Colonic mucosa (tissue), 4 donors: ENCODE measurements at places on chromosomes 1 and 21. TPM values are rescaled to one million over a fixed set of nuclear protein-coding genes. Genes with fewer than 3 reads are reported as not detected.

DNA sequence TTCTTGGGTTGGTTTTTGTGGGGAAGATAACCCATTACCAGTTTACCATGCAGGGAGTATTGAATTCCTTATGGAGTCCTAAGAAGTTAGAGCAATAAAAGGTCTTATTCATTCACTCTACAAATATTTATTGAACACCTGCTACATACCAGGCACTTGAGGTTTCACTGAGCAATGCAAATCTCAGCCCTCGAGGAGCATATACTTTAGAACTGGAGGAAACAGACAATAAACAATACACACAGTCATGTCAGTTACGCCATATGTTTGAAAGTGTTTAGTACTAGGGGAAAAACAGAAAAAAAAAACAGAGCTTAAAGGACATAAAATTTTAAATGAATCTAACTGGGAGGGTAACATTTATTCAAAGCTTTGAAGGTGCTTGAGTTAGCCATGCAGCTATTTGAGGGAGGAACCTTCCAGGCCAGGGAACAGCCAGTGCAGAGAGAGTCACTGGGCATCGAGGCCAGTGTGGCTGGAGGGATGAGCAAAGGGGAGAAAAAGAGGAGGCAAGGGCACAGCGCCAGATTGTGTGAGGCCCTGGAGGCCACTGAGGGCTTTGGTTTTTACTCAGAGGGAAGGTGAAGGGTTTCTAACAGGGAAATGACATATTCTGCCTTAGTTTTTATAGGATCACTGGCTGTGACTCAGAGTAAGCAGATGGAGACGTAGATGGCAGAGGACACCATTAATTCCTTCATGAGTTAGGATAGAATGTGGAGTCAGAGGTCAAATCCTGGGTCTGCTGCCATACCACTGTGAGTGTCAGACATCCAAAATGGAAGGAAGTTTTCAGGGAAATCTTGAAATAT is 32.7 kb downstream of the C1orf21 start:
- peak; percentile 55 for DNase-seq

CFHR1 gene
- total RNA-seq = 0.32 TPM

DNA sequence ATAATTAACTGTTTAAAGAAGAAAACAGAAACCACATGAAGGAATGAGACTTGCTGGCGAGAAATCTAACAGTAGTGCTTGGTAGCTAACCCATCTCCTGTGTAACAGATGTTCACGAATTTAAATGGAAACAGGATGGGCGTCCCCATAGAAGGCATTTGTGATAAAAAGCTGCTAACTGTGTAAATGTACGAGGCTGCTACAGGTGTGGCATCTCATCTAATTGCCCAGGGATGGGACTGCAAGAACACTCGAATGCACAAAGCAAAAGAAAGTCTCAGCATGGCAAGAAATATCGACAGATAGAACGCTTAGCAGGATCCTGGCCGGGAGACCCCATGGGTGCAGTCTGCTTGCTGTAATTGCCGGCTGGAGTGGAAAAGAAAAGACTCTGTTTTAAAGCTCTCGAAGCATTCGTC is 112.7 kb downstream of the RUNX1 start:
- DNase-seq = no peak

OR10Z1 gene
- total RNA-seq = not detected

DNA sequence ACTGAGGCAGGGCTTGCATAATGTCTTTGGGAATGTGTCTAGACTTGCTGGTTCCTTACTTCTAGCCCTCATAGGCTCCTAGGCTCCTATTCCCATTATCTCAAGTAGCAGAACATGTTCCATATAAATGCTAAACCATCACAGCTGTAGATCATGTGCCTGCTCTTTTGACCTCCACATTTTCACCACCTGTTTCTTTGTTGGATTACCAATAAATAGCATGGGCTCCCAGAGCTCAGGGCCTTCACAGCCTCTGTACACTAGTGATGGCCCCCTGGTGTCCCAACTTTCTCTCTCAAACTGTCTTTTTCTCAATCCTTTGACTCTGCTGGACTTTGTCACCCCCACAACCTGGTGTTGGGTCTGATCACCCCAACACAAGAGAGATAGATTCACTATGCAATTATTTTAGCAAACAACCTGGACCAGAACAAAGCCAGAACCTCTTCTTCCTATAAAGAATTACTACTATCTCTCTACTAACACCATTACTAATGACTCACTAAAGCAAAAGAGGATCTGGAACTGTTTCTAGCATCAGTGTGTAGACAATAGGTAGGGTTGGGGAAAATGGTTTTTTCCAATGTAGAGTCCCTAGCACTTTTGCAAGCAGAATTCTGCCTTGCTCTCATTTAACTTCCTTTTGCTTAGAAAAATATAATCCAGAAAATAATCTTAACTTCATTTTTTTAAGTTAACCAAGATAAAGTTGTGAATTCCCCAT is 51.7 kb downstream of the WLS start:
- DNase-seq = no peak
